Mucosa of gallbladder (tissue), 1 donor: ENCODE measurements at places on chromosomes 5 and 9.
A peak's percentile ranks its signal among the peaks of the same experiment; 100 is the strongest.

DNA sequence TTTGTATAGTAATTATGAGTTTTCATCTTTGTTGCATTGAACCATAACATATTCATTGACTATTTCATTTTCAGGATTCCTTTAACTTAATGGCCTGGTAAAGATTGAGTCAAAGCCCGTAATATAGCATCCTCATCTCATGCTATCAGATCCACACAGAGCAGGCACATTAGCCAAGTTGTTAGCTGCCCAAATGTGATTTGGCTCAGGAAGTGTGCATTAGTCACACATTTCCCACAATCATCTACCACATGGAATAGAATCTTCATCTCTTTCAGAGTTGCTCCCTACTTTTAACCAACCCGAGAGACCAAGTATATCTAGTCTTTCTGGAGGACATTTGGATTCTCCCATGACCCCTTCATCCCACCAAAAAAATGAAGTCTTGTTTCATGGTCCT is 481.0 kb upstream of the PTGER4 start:
- no peak for DNase-seq

GRCh38 chr5:43078956-43079355 is 38.8 kb upstream of the ANXA2R start:
- DNase-seq: no peak

- no peak for DNase-seq
Measured at GRCh38 chr9:76620996-76621395, 143.2 kb upstream of the PCA3 start.

GRCh38 chr5:7437836-7438235 is 41.9 kb downstream of the ADCY2 start:
- DNase-seq: no peak

DNA sequence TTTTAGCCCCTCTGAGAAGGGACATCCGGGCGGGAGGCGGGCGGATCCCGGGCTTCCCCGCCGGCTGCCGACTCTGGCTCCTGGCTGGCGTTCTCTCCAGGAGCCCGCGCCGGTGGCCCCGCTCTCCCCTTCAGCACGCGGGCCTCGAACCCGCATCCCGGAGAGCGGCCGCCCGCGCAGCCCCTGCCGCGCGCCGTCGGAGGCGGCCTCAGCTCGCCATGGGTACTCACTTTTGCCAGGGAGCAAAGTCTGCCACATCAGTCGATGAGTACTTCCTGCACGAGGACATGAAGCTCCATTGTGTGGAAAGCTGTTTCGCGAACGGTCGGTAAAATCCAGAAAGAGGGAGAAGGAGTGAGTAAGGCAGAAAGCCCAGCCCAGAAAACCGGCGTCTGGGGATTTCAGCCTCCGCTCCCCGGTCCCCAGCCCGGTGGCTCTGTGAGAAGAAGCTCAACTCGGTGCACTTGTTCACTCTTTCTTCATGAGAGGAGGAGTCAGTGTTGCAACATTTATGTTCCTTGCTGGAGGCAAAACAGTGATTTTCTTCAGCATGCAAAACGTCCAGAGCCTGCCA is at the start of gene PRLR:
Gene PRLR (minus strand): TSS at position 450 of the 574 bp plus-strand sequence. CDS start 140,867 bp downstream, outside the sequence.
- peak; percentile 71 for DNase-seq

GRCh38 chr5:56591081-56591480 is 224.3 kb upstream of the MAP3K1 start:
- no peak for DNase-seq

DNA sequence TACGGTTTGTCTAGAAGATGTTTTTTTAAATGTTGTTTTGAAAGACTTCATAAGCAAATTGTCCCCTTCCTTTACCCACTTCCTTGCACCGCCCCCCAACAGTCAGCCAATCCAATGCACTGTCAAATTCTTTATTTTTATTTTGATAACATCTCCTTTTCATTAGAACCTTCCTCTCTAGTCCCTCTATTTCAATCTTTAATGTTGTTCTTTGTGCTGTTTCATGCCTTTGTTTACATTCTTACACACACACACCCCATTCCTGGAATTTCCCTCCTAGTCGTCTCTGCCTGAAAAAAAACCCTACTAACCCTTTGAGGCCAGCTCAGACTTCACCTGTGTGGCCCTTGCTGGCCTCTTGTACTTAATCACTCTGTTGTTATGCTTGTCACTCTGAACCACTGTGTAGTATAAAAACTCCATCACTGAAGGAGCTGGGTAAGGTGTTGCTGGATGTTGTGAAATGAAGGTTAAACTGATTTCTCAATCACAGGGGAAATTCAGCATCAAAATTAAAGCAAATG is 133.4 kb downstream of the UGCG start:
- DNase-seq: peak; percentile 80

- DNase-seq: no peak
Measured at GRCh38 chr5:2052687-2053086, 170.0 kb upstream of the IRX4 start.

- DNase-seq: peak; percentile 85
Measured at GRCh38 chr9:88578121-88579049, 43.4 kb downstream of the NXNL2 start.

- no peak for DNase-seq
Measured at GRCh38 chr9:36092509-36093215, 43.9 kb upstream of the GLIPR2 start.

- DNase-seq: no peak
Measured at GRCh38 chr9:33459115-33459514, 11.7 kb upstream of the AQP3 start.

- no peak for DNase-seq
Measured at GRCh38 chr9:71690689-71691435, 77.5 kb downstream of the CEMIP2 start.

DNA sequence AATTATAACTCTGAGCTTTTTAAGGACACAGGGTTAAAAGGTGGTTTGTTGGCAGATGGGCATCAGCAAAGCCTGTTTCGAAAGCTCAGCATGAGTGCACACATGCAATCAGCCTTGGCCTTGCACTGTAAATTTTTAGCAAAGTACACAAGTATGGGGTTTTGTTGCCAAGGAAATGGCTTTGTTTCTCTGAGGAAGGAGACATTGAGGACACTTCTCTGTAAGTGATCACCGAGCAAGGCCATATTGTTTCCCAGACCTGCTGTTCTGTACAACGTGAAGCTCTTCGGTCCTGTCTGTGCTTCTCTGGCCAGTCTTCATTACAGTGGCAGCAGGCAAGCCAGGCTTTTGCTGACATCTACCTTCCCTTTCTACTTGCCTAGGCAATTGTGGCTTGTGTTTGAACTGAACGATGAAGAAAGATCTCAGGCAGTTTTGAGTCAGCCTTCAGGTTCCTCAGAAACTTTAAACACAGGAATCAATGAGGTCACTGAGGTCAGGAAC is 27.9 kb upstream of the GLRX start:
- DNase-seq: no peak

DNA sequence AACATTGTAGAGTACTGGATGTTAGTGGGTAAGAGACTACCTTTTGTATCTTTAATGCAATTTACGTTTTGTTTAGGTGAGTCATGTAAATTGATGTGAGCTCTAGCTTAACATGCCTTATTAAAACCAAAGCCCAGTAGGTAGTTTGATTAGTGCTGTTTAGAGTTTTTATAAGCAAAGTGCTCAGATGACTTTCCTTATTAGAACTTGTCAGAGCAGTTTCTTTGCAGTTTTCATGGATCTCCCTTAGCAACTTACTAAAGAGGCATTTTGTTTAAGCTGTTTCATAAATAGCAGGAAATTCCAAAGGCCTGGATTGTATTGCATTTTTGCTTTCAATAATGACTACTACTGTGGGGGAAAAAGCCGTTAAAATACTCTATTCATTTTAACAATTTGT is 14.5 kb downstream of the ZSWIM6 start:
- DNase-seq: no peak

DNA sequence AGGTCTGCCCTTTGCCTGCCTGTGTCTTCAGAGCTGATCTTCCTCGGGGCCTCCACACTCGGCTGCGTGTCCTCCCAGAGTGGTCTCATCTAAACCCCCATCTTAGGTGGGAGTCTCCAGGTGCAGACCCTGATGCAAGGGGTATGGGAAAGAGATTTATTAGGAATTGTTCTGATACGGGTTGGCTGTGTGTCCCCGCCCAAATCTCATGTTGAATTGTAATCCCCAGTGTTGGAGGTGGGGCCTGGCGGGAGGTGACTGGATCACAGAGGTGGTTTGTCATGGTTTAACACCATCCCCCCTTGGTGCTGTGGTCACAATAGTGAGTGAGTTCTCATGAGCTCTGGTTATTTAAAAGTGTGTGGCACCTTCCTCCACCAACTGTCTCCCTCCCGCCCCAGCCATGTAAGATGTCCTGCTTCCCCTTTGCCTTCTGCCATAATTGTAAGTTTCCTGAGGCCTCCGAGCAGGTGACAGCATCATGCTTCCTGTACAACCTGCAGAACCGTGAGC is 208.4 kb downstream of the AOPEP start:
- DNase-seq: no peak

DNA sequence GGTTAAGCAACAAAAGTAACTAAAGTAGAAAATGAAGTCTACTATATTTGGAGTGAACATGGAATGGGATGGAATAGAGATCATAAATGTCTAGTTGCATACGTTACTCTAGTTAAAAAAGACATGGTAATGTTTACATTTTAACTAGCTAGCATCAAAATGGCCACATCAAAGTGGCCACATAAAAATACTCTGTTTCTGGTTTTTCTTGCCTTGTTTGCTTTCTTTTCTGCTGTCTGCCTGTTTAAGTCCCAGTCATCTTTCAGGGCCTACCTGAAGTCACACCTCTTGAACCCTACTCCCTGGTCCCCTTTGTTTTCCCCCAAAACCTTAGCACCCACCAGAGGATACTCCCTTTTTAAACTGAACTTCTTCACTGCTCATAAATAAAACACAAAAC is 6.4 kb upstream of the KIF2A start:
- no peak for DNase-seq

DNA sequence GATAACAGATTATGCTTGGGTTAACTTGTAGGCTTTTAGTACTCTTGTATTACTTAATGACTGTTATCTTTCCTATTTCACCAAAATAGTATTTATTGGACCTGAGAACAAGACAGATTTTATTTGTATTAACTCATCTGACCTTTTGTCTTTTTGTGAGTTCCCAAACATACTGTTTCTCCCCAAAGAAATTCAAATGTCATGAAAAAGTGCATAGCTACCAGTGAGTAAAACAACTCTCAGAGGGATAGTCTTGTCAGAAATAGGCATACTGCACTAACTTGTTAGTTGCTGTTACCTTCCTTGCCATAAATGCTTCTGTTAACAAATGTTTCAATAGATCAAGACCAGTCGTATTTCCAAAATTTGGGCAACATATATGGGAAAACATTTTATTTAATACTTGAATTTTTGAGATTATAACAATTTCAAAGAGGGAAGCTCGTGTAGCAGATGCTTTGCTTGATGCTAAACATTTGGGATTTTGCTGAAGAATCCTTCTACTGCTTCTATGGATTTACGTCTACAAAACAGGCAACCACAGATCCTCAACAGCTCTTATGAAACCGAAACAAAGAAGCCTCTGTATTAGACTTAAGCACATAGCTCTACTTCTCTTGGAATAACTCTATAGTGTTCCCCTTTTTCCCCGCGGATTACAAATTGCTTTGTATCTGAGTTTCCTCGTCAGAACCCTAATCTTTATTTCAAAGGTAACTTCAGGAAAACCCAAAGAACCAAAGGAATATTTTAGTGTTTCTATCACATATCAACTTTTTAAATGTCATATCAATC is 248.8 kb downstream of the MCTP1 start:
- DNase-seq: no peak

GRCh38 chr5:39209924-39210323 is 9.4 kb downstream of the FYB1 start:
- DNase-seq: peak; percentile 30

DNA sequence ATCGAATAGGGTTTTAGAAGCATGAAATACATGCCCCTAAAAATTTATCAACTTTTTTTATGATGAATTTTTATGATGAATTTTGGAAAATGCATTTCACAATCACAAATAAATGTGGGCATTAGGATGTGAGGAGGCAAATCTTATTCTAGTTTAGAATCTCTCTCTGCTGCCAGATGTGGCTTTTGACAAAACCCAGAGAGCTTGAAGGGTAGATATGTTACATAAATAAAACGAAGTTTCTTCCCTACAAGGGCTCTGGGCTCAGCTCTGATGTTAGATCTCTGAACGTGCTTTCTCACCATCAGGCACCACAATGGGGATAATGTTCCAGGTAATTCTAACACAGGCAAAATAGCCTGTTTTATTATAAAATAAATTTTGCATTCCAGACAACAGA is 102.3 kb upstream of the ADAMTSL1 start:
- no peak for DNase-seq

- DNase-seq: no peak
Measured at GRCh38 chr5:180647941-180648500, 1.4 kb downstream of the FLT4 start.

- DNase-seq: no peak
Measured at GRCh38 chr5:61613679-61614078, 281.6 kb downstream of the ZSWIM6 start.

- no peak for DNase-seq
Measured at GRCh38 chr5:91079037-91079436, 304.1 kb downstream of the ARRDC3 start.

DNA sequence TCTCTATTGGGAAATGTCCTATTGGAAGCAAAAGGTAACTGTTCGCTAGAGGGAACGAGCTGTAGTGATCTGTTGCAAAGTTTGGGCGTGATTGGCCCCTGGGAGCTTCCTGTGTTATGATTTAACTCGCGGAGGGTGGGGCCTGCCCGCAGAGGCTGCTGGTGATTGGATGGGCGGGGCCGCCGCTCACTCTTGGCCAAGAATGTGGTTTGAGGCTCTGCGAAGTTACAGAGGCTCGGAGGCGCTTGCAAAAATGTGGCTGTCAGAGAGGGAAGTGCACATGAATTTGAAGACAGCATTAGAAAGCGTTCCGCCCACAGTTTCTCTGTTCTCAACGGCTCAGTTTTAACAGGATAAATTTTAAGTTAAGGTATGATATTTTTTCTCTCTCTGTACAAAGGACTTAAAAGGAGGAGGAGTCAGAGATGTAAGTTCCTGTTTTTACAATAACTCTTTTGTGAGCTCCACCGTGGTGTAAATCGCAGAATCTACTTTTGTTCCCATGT is 46.9 kb downstream of the CNTRL start:
- peak; percentile 98 for DNase-seq

GRCh38 chr9:35598866-35599590 is 6.0 kb upstream of the TESK1 start:
- DNase-seq: peak; percentile 37

- DNase-seq: no peak
Measured at GRCh38 chr9:80651044-80651443, 1038.3 kb downstream of the TLE1 start.

DNA sequence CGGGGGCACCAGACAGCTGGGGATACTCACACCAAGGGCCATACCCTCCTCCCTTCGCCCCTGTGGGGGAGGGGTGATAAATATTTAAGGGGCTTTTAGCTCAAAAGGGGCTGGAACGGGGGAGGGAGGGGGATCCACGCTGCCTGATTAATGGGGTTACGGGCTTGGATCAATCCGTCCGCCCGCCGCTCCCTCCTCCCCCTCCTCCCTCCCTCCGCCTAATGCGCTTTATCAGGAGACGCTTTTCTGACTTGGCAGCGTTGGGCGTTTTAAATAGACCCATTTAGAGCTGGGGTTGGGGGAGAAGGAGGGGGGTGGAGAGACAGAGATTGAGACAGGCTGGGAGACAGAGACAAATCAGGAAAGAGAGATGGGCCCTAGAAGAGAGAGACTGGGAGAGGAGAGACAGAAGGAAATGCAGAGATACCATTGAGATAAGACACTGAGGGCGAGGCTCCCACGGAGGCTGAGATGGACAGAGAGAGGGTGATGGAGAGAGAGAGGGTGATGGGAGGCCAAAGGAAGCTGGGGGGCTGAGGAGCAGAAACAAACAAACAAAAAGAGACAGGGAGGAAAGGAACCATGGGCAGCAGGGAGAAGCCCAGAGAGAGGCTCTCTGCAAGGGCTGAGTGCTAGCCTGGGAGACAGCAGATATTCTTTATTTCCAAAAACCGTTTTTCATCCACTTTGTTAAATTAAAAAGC is 10.3 kb downstream of the CNTFR start:
- no peak for DNase-seq

GRCh38 chr9:14488421-14489190 is 174.7 kb upstream of the NFIB start:
- DNase-seq: no peak
